ENCODE measurements at places on chromosomes 4 and X. TPM values are rescaled to one million over a fixed set of nuclear protein-coding genes. Genes with fewer than 3 reads are reported as not detected.

DNA sequence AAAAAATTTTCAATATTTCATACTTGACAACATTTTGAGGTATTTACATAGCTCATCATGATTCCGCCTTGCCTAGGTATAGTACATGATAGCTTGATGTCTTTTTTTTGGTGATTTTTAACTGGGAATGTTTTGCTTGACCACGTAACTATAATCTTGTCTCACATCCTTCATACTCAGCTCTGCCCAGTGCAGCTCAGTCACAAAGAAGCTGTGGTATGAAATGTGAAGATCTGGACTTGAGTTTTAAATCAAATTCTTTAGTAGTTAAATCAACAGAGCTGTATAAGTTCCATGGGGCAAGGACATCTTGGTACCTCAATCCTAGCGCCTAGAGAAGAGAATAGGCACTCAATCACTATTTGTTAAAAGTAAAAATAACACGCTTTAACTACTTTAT is 276.3 kb upstream of the DKK2 start:
- no peak for DNase-seq

GRCh38 chr4:121711263-121712000 is 14.7 kb upstream of the ANXA5 start:
- peak; percentile 85 for DNase-seq

DNA sequence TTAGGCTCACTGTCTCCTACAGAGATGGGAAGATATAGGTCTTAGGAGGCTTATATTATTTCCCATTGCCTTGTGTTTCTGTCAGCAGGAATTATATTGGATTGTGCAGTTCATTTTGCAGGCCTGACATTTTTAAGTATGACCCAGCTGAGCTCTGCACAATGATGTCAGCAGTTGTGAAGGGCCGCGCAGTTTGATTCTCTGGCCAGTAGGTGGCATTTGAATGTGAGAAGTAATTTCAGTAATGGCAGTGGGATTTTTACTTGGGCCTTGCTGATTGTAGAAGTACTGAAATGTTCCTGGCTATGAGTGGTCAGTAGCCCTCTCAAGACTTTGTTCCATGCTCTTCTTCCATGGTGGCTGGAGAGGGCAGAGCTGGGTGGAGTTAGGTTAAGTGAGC is 247.2 kb upstream of the MTMR8 start:
- DNase-seq: no peak

DNA sequence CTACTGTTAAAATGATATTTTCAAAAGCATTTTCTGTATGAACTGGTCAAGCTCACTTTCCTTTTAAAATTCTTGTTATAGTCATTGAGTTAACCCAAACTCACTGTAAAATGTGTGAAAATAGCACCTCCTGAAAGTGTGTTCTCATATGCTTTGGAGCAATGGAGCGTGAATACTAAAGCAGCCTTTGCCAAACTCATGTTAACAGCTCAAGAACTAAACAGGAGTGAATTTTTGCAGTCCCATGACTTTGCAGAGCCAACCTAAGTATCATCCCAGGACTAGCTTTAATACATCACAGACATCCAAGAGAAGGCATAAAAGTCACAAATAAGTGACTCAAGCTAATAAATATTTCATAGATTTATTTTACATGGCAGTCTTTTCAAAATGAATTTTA is 2.3 kb downstream of the AMMECR1 start:
- no peak for DNase-seq

DNA sequence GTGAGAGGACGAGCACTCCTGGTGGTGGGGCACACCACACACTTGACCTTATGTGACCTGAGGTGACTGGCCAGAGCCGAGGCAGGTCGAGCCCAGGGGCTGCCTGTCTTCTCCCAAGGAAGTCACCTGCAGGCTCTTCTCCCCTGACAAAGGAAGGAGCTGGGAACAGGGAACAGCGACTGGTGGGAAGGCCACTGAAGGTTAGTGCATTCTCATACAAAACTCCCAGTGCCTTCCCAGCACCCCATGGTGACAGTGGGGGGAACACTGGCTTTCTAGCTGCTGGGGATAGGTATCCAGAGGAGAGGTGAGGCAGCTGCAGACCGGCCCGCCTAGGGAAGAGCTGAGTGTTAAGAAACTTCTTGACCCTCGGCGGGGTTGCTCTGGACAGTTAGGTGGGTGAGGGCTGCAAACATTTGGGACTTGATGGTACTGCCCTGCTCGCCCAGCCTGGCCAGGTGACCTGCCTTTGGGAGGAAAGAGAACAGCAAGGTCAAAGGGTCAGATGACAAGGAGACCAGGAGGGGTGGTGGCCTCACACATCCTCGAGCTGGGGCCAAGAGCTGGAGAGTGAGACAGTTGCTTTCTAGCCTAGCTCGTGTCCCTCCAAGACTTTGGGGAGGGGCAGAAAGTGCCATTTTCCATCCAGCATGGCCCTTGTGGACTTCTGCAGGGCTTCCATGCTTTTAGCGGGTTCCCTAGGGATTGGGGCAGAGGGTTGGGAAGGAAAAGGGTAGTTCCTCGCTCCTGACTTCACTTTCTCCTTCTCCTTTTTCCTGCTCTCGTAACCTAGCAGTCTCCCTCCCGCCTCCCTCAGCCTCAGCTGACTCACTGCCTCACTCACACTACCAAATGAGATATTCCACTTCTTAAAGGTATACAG is 2.7 kb downstream of the NALF2 start:
- no peak for DNase-seq

CLIC2 gene
- 10.6 TPM for total RNA-seq

MXRA5 gene
- 14.4 TPM for total RNA-seq

GRCh38 chrX:119075270-119076025 is 2.7 kb downstream of the CT47C1 start:
- no peak for DNase-seq

ADAD1 gene
- not detected for total RNA-seq

SPIN3 gene
- 2.3 TPM for total RNA-seq

XG gene
- total RNA-seq: not detected

SFRP2 gene
- total RNA-seq: not detected
